ENCODE measurements at places on chromosomes 7 and 10.

GRCh38 chr7:44044315-44045225, at the start of gene DBNL:
DBNL (plus strand) TSS chr7:44044702; CDS start chr7:44044738, 36 bp downstream.
- DNase-seq: peak; percentile 88

GRCh38 chr10:27890971-27891370, 107.9 kb downstream of the ODAD2 start:
- no peak for DNase-seq

- DNase-seq: no peak
Measured at GRCh38 chr7:8201846-8202441, 60.0 kb downstream of the ICA1 start.

GRCh38 chr10:124650820-124651401, 93.3 kb downstream of the FAM53B start:
- no peak for DNase-seq

Data from SW 1271 (cell line).